RPMI8226 (cell line): ENCODE measurements at places on chromosomes 12 and 14.

DNA sequence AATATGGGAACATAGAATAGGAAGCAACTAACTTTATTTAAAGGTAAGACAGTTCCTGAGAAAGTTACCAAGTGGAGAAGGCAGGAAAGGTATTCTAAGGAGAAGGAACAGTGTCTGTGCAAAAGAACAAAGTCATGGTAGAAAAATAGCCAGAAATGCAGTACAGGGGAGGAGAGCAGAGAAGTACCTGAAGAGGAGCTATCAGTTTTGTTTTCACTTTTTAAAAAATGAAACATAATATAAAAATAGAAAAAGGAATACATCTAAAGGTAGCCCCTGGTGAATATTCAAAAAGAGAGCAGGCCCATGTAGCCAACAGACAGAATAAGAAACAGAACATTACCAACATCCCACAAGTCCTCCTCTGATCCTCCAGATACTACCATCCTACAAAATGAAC lies 408.7 kb downstream of the ADAMTS20 start:
- no peak for DNase-seq

- no peak for DNase-seq
Observed at GRCh38 chr12:110373962-110374611, 29.4 kb downstream of the ANAPC7 start.

- no peak for DNase-seq
Observed at GRCh38 chr12:115155665-115156645, 472.0 kb upstream of the TBX3 start.

- DNase-seq: peak; percentile 52
Observed at GRCh38 chr12:17992002-17992656, 97.9 kb downstream of the RERGL start.

GRCh38 chr14:64944041-64944440 lies 1.5 kb upstream of the GPX2 start:
- no peak for DNase-seq

- DNase-seq: peak; percentile 24
Observed at GRCh38 chr14:102777711-102778337, 575 bp downstream of the TRAF3 start.

DNA sequence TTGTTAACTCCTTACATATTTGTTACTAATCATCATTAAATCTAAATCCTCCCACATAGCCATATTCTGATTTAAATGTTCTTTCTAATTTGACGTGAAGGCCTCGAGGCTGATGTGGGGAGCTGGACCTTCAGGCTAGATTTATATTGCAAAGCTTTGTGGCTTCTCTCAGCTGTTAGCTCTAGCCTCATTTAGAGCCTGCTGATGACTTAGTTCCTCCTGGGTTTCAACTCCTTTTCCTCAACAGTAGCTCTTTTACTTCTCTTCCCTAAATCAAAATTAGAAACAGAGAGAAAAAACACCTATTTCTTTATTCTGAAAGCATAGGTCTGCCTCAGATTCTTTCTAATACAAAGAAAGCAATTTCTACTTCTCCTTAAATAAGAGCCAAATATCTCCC lies 477.5 kb upstream of the CCDC196 start:
- no peak for DNase-seq

- peak; percentile 85 for DNase-seq
Observed at GRCh38 chr12:51270067-51270950, at the start of gene SMAGP. SMAGP (minus strand) TSS chr12:51270415; CDS start chr12:51269278, 1,137 bp downstream.

- DNase-seq: peak; percentile 78
Observed at GRCh38 chr12:6607751-6608591, 792 bp upstream of the CHD4 start.

DNA sequence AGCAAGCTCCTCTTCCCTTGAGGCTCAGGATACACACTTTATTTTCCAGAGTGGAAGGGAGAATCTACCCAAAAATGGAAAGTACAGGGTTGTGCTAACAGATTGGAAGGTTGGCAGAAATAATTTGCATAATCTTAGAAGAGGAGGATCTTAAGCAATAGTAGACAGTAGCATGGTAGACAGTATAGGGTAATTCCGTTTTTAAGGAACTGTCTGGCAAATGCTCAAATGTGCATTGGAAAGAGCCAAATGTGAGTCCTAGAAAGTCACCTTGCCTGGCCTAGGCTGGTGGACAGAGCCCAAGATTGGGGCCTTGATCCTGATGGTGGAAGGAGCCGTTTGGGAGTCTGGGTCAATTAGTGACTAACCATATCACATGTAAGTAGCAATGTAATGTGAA lies 13.1 kb upstream of the CARMIL3 start:
- no peak for DNase-seq

DNA sequence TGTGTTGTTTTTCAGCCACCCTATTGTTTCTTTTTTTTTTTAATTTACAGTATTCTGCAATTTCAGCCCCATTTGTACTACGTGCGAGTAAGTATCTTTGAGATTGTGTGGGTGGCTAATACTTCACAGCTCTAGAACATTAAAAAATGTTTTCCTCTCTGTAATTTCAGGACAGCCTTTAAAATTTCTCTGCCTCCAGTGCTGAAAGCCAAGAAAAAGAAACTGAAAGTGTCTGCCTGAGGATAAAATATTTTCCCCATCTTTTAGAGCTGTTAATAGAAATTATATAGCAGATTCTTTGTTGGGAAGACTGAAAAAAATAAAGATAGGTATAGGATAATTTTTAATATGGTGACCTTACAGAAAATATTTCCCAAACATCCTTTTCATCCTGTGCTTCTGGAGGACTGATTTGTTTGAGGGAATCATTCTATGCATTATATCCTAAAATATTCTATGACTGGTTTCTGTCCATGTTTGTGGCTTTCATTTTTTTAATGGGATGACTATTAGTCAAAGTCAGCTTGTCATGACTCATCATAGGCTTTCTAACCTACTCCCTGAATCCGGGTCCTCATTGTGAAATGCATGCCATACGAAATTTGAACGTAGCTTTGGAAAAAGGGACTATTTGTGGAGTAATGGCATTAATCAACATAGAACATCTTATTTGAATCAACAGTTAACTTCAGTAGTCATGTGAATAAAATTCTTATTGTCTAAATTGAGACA lies 10.8 kb upstream of the TCTN2 start:
- DNase-seq: no peak

GRCh38 chr12:51082561-51083125 lies 753 bp downstream of the CSRNP2 start:
- DNase-seq: peak; percentile 6

GRCh38 chr12:54383041-54383609 lies 1.4 kb downstream of the ZNF385A start:
- no peak for DNase-seq

DNA sequence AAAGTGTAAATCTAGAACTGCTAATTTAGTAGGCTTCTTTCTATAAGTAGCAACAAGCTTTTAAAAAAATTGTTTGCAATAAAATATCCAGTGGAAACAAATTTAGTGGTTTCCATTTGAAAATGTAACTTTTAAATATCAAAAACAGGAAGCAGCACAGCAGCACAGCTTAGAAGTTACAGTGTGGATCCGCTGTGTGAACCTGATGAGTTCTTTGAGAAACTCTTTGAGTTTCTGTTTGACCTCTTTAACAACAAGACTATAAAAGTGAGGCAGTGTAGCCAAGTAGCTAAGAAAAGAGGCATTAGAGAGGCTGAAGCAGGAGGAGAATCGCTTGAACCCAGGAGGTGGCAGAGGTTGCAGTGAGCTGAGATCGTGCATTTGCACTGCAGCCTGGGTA lies 178.3 kb downstream of the NAV3 start:
- DNase-seq: no peak

DNA sequence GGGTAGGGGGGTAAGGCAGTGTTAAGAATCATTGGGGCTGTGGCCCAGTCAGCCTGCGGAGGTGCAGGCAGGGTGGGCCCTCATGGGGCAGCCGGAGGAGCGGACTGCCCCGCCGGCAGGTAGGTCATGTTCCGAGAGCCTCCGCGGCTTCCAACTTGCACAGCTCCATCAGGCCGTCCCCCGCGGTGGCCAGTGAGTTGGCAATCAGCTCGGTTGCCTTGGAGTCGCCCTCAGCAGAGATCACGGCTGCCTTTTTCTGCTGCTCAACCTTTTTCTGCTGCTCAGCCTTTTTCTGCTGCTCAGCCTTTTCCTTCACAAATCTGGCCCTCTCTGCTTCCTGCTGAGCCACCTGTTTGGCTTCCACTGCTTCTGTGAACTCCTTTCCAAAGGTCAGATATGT lies 41.1 kb upstream of the CSRNP2 start:
- no peak for DNase-seq

- DNase-seq: peak; percentile 20
Observed at GRCh38 chr12:110745542-110746284, 3.0 kb upstream of the PPP1CC start.

DNA sequence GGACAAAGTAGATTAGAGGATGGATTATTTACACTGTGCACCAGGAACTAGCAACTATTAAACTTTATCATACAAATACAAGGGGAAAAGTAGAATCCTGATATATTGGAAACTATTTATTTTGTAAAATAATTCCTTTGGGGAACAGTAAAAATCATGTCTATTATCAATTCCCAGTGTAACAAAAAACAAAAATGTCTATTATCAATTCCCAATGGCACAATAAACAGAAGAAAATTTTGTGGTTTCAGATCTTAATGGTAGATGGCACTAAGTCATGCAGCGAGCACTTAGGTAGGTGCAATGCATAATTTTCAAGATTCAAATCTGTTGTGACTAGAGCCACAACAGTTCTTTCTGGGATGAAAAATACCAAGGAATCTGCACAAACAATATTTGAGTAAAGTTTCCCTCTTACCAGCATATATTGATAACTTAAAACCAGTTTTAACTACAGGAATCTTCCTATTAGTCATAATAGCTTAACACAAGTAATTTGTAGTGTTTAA lies 13.7 kb downstream of the CFL2 start:
- DNase-seq: no peak

- no peak for DNase-seq
Observed at GRCh38 chr12:79532907-79533288, 157.9 kb downstream of the PAWR start.

DNA sequence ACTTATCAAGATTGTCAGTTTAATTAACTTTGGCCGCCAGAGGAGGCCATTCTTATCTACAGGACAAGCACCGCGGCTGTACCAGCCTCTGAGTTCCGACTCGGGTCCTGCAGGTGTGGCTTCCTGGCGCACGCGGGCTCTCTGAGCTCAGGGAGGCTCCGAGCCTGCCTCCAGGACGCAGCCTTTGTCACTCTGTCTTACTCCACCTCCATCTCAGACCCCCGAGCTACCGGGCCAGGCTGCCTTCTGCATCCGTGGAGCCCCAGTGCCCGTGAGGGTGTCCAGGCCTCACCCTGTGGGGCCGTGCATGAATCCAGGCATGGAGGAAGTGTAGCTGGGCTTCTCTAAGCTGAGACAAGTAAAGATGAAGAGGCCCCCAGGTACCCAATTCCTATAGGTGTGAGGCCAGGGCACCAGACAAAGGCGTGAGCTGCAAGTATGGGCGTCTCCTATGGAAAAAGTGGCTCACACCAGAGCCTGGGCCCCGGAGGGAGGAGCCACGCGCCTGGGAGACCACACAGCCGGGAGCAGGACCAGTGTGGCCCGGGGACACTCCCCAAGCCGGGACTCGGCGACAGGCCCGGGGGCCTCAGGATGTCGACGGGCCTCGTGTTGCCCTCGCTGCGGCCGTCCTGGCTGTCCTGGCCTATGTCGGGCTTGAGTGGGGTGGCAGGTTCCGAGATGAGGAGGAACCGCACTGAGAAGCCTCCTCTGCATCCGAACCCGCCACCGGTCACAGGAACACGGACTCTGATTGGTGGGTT lies 42.8 kb downstream of the NOC4L start:
- DNase-seq: no peak

DNA sequence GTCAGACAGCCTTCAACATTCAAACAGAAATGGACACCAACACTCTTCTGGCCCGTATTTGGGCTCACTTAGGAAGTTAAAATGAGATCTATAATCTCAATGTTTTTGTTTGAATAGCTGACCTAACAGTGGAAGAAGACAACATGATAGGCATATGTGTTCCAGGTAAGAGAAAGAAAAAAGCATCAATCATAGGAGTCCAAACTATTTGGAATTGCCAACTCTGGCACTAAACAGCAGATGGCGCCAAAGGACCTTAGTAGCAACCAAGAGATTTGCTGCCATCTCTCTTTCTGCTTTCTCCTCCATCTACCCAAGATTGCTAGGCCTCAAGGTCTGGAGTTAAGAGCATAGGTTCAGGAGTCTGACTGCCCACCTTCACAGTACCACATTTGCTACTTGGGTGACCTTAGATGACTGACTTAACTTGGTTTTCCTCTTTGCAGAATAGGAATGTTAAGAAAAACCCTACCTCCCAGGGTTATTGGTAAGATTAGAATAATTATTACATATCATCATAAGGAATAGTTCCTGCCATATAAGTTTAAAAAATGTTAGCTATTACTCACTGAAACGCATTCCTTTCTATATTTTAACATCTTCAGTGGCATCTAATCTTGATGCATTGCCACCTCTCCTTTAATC lies 30.2 kb downstream of the PEX5 start:
- DNase-seq: peak; percentile 82

GRCh38 chr14:64117671-64118402 lies 176.3 kb downstream of the ESR2 start:
- no peak for DNase-seq

GRCh38 chr12:7162691-7163114 lies 26.8 kb upstream of the PEX5 start:
- DNase-seq: peak; percentile 54

DNA sequence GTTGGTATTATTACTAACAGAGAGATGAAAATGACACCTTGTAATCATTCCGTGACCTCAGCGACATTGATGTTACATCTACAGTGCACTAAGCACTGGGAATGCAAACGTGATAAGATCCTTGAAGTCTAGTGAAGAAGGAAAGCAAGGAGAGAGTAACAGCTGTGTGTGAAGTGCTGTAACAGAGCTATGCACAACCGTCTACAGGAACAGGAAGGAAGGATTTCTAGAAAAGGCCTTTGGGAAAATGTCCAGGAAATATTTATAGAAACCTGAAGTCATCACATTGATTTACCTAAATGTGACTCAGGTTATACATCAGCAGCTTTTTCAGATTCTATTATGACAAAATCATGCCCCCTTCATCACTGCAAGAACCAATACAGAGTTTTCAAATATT lies 304.2 kb upstream of the AMIGO2 start:
- DNase-seq: no peak
